Stimulated activated CD4-positive, alpha-beta T cell treated with anti-CD3 and anti-CD28 coated beads, Interleukin-2, amount 100 ng/mL, for 48 hours (primary cell): ENCODE measurements at places on chromosomes 7 and 10.
A peak's percentile ranks its signal among the peaks of the same experiment; 100 is the strongest.

DNA sequence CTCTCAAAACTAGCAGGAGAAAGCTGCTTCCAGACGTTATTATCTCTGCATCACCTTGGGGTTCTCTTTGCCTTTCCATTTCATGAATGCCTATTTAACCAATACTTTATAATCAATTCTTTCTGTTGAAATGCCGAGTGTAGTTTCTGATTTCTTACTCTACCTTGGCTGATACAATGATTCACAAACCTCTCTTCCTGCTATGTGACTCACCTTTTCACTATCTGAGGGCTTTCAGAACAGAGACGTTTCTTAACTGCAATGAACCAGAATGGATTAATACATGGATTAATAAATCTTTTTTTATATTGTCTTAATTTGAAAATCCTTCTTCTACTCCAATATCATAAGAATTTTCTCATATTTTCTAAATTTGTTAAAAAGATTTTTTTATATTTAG lies 46.4 kb upstream of the ZNF746 start:
- DNase-seq: no peak

GRCh38 chr7:19161671-19162070 lies 16.4 kb upstream of the FERD3L start:
- no peak for DNase-seq

GRCh38 chr10:43338117-43338516 lies 33.3 kb upstream of the FXYD4 start:
- DNase-seq: no peak

GRCh38 chr7:21911341-21911875 lies 34.3 kb downstream of the CDCA7L start:
- DNase-seq: no peak

GRCh38 chr10:95998255-95998784 lies 45.1 kb upstream of the CCNJ start:
- no peak for DNase-seq

- no peak for DNase-seq
Observed at GRCh38 chr7:140458916-140459315, 20.4 kb downstream of the MKRN1 start.

- DNase-seq: no peak
Observed at GRCh38 chr7:24828891-24829661, 71.8 kb upstream of the GSDME start.

DNA sequence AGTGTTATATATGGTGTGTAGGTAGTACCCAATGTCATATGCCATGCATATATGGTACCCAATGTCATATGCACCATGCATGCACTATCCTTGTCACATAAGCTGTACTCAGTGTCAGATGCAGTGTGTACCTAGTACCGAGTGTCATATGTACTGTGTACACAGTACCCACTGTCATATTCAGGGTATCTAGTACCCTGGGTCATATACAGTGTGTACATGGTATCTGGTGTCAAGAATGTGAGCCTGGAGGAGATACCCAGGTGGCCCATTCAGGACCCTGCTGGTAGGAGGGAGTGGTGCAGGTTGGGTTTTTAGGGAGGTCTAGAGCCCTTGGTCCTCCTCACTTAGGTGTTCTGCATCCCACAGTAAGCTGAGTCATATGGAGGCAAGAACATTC lies 1.8 kb downstream of the ZMYND11 start:
- DNase-seq: peak; percentile 30

DNA sequence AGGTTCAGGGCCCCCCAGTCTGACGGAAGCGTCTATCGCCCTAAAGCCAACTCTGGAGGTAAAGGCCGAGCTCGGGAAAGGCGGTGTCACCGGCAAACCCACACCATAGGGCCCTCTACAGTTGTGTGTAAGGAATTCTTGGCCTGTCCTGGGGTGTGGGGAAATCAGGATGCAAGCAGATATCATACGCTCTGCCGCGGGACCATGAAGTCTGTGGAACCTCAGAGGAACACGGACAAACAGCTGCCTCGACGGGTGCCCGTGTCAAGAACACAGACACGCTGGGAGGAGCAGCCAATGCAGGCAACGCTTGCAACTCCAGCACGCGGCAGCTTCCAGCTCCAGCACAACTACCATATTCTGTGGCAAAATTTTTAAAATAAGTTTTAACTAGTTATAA lies 157.9 kb downstream of the DIP2C start:
- DNase-seq: no peak

DNA sequence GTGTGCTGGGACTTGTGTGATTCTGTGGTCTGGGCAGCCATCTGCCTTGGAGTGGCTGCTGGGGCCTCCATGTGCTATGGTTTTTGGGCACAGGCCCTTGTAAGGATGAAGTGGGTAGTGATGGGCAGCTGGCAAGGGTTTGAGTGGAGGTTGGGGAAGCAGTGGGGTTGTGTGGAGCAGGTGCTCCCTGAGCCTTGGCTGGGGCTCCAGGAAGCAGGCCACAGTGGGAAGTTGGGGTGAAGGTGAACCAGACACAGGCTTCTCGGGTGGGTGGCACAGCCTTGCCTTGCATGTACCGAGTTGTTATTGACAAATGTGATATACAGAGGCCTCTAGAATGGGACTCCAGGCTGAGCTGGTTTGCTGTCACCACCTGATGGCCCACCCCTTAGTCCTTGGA lies 82.3 kb downstream of the ADCY1 start:
- DNase-seq: no peak

DNA sequence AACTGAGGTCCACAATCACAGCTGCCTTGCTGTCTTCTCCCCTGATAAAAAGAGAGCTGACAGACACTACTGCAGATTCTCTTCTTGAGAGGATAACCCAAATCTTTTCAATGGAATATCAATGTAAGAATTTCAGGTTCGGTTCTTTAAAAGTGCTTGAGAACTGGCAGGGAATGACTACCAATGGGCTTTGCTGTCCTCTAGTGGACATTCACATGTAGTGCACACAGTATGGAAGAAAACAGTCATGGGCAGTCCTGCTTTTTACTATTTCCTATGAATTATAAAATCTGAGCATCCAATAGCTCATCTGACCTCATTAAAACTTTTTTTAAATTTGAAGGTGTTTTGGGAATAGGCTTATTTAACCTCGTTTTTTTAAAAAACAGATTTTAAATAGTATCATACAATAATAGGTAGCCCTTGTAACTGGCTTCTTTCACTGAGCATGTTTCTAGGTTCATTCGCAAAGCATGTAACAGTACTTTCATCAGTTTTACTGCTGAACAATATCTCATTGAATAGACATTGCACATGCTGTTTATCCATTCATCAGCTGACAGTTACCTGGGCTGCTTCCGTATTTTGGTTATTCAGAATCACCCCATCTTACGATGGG lies 18.3 kb downstream of the FZD9 start:
- no peak for DNase-seq

GRCh38 chr10:7046615-7047014 lies 364.2 kb downstream of the SFMBT2 start:
- DNase-seq: no peak

DNA sequence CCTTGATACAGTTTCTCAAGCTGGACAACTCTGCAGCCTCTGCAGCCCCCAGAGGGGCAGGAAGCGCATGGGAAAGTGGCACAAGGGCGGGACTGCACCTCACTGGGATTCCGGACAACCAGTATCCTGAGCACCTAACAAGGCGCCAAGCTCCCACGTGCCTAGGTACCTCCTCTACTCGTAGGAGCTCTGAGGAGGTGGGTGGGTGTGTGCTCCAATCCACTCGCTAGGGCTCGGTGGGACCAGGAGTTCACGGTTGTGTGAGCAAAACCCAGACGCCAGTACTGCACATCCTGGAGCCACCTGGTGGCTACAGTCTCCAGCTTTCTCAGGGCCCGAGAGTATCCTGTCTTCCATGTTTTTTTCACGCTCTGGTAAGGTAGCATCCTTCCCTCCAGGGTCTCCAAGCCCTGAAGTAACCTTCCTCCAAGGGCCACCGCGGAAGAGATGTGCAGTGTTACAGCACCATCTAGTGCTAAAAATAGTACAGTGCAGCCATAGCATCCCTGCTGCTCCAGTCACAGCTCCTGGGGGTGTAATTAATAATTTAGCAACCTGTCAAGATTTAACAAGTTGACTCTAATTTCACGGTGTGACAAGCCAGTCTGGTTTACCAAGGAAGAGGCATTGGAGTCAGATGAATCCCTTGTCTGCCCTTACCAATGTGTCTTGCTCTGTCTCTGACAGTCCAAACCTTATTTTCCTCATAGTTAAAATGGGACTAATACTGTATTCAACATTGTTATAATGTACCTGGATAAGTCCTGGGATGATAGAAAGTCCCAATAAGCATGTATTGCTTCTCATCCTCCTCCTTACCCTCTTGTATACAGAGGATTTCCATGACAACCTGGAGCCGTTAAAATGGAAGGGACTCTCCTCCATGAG lies 70.4 kb downstream of the HERPUD2 start:
- DNase-seq: peak; percentile 28
